Choroid plexus epithelial cell (primary cell): ENCODE measurements at places on chromosomes 2 and 18.

DNA sequence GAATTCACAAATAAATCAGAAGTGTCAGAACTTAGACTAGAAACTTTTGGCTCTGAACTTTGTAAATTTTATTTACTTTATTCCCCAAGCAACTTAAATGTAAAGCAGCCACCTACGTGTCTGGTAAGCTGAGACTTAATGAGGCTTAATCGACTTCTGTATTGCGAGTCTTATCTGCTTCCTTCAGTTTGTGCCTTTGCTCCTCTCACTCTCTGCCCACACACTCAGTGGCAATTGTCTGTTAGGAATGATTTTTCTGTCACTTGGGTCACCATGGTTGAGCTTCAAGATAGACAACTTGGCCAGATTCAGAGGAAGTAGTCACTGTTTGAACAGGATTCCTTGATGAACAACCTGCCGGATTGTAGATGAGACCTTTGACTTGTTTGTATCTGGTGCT, 691.4 kb upstream of the FSHR start:
- no peak for DNase-seq

GRCh38 chr18:63247926-63248325, 71.6 kb downstream of the BCL2 start:
- DNase-seq = no peak

DNA sequence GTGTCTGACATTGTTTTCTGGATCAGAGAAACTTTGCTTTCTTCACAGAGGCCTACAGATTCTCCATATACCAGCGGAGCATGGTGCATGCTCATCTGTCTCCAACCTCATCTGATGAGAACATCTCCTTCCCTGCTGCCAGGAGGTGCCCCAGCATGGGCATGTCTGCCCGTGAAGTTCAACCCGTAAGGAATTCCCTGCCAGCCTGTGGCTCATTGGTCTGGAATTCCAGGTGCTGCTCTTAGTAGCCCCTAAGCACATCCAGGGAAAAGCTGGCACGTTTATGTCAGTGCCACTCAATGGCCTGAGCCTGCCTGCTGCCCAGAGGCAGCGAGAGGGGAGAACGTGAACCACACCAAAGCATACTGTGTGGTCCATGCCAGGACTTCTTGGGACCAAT, 1.7 kb upstream of the SP100 start:
- DNase-seq = no peak

GRCh38 chr2:206639636-206640035, 2.7 kb upstream of the FAM237A start:
- no peak for DNase-seq

DNA sequence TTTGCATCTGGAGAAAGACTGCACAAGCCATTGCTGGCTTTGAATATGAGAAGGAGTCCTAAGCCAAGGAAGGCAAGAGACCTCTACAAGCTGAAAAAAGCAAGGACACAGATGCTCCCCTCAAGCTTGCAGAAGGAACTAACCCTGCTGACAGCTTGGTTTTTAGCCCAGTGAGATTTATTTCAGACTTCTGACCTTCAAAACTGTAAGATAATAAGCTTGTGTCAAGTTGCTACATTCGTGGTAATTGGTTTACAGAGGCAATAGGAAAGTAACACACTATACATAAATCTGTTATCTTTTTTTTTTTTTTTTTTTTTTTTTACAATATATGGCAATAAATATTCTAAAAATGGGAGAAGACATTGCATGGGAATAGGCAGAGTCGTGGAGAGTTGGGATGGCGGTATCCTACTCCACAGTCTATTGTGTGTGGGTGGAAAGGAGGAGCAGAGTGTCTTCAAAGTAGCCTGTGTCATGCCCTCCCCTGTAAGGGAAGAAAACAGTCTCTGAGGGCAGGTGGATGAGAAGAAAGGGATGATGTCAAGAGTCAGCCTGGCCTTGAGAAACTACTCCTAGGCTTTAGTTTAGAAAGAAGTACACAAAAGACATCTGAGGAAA, 196.9 kb downstream of the THSD7B start:
- no peak for DNase-seq

GRCh38 chr18:48541026-48541746, 2.4 kb downstream of the CTIF start:
- DNase-seq = peak; percentile 80

DNA sequence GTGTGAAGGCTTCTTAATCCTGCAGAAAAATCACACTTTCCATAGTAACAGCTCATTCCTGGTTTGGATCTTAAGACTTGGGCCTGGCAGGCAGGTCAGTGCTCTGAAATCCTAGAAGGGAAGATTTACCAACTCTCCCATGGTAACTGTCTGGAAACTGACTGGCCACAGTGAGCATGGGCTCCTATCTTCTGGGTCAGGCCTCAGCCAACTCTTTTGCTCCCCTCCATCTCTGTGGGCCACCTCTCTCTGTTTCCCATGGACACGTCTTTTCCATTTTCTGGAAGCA, 86.7 kb downstream of the ACAA2 start:
- peak; percentile 56 for DNase-seq

- peak; percentile 7 for DNase-seq
These were observed 91.4 kb upstream of the RBMS1 start for GRCh38 chr2:160584972-160585494.

- DNase-seq = peak; percentile 29
These were observed 96.2 kb upstream of the SNTG2 start for GRCh38 chr2:854460-854859.

GRCh38 chr18:3690764-3691066, 240.7 kb downstream of the TGIF1 start:
- no peak for DNase-seq
